ENCODE measurements at places on chromosomes 4 and X.

DNA sequence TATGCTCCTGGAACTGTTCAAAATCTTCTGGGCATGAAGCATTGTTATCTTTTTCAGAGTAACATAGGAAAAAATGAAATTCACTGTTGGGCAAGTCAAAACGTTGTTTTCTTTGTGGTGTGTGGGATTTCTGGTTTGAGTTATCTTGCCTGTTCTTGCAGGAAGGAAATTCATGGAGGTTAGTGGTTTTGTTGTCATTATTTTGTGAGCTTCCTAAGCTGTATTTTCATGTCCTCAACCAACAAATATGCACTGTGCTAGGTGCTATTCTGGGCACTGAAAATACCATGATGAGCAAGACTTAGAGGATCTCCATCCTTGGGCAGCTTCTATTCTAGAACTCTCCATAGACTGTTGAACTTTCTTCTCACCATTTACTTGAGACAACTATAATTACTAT is 16.9 kb downstream of the SPINK2 start:
- no peak for DNase-seq

GRCh38 chr4:151876381-151876988 is 115.7 kb upstream of the GATB start:
- no peak for DNase-seq

DNA sequence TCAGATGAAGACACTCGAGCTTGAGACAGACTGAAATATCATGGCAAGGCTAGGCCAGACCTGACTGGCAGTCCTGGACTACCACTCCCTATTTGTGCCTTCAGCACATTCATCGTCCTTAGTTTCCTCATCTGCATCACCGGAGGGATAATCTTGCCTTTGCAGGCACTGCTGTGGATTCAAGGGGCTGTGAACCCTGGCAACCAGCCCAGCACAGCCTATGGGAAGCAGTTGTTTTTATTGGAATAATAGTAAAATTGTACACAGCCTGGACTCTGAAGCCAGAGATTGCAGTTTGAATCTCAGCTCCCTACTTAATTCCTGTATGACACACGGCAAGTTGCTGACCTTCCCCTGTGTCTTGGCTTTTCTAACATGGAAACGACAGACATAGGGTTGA is 161.0 kb downstream of the NSUN7 start:
- DNase-seq = no peak

GRCh38 chrX:64229154-64229553 is 1.3 kb downstream of the ASB12 start:
- DNase-seq = no peak

DNA sequence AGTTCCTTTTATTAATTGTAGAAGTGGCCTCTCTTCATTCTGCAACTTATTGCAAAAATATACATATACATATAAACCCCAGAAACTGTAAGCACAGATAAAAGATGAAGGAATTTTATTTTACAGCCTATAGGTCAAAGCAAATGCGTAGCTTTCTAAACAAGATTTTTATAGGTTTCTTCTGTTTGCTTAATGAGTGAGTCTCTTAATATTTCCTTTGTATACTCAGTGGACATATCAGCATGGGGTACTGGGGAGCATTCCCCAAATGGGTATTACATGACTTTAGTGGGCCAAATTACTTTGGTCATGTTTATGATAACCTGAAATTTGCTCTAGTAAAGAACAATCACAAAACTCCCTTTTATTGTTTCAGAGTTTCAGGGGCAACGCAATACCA is 1698.6 kb upstream of the IGFBP7 start:
- DNase-seq = no peak

- DNase-seq = no peak
Measured at GRCh38 chrX:153634832-153635231, 12.2 kb upstream of the DUSP9 start.
